Left lung (tissue), 14 donors: ENCODE measurements at places on chromosomes 13 and 19. TPM values are rescaled to one million over a fixed set of nuclear protein-coding genes. Genes with fewer than 3 reads are reported as not detected.

DNA sequence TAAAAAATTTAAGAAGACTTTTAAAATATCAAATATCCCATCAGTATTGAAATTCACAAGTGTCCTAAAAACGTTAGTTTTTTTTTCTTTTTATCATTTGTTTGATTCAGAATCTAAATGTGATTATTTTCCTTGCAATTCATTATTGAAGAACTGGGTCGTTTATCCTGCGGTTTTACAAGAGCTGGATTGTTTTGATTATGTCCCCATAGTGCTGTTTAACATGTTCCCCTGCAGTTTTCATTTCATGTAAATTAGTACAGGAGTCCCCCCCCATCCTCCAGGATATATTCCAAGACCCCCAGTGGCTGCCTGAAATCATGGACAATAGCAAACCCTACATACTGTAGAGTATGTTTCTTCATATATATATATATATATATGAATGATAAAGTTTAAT lies 105.7 kb downstream of the KCTD15 start:
- DNase-seq, result no peak

DNA sequence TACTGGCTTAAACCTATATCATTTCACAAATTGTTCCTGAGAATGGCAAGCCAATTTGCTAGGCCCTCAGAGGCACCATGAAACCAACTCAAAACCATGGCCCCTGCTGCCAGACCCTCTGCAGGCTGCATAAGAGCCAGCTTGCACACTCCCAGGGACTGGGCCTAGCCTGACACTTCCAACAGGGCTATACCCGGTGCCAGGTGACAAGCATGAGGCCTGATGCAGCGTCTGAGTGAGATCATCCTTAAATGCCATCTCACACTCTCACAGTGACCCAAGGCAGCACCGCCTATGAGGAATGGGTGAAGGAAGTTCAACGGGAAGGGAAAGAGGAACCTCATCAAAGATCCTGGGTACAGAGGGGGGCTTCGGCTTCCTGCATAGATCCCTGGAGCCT lies 65.6 kb downstream of the C13orf42 start:
- no peak for DNase-seq

The ZNF534 gene
- 0.35 TPM for total RNA-seq

The MIPEP gene
- 26.2 TPM for total RNA-seq

DNA sequence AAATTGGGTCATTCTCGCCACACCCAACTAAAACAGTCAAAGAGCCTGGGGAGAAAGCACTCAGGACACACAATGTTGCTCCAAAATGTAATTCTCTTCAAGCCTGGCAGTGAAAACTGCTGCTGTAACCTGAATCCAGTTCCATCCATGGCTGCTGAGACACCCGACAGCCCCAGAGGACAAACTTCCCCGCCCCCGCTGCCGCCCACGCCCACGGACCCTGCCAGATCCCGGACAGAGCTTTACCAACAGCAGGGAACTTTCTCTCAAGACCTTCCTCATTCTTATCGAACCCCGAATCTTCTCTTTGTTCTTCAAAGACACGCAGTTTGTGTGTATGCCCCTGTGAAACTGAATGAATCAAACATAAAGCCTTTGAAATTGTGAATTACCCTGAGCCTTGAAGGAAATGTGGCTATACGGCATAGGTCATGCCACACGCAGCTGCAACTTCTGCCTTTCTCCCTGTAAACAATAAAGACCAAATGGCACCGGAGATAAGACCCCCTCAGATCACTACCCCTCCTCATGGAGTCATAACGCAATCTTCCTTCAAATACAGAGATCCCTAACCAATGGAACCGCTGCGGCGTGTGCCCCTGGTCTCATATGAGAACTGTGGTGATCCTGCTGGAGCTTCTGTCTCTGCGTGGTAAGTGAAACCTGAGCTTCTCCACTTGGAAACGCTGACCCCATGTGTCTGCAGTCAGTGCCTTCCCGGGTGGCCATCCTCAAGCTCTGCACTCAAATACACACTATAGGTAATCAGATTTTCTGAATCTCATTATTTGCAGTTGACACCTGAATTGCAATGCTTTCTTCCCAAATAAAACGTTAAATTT lies 4.8 kb upstream of the LAMP1 start:
- no peak for DNase-seq
